IPS DF 19.7 (cell line): ENCODE measurements at places on chromosomes 6 and 20.

- DNase-seq, result no peak
These were observed 53.7 kb upstream of the STX16 start for GRCh38 chr20:58597249-58597891.

- DNase-seq, result no peak
These were observed 24.1 kb downstream of the CD164 start for GRCh38 chr6:109358204-109358603.

- DNase-seq, result no peak
These were observed 92.9 kb upstream of the TOX2 start for GRCh38 chr20:43821795-43822194.

- DNase-seq, result no peak
These were observed 464 bp downstream of the EHMT2 start for GRCh38 chr6:31896856-31897611.

- no peak for DNase-seq
These were observed 63.5 kb upstream of the STMND1 start for GRCh38 chr6:17038316-17038715.

DNA sequence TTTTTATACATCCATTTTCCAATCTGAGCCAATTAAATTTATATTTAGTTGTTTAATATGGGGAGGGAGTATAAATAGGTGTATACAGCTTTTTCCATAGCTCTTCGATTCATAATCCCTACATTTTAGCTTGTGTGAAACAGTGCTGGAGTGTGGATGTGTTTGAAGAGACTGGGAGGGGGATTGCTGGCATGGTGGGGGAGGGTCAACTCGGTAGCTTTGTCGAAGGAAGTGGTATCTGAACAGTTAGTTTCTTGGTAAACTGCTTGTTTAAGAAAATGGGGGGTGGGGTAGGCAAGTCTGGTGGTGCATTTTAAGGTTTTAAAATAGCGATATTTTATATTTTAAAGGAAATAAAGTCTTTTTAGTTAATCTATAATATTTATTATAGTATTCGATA is 1.4 kb upstream of the LIN28B start:
- DNase-seq, result no peak

GRCh38 chr6:13979284-13980171 is 54.8 kb downstream of the RNF182 start:
- DNase-seq, result no peak

- DNase-seq, result no peak
These were observed 748.7 kb downstream of the RFPL4B start for GRCh38 chr6:113095841-113096240.

- DNase-seq, result no peak
These were observed 616.4 kb upstream of the AGPAT4 start for GRCh38 chr6:161890133-161890831.

- no peak for DNase-seq
These were observed 155.5 kb downstream of the HACE1 start for GRCh38 chr6:104704191-104704590.

GRCh38 chr6:162379757-162380409 is 347.7 kb downstream of the PRKN start:
- no peak for DNase-seq

DNA sequence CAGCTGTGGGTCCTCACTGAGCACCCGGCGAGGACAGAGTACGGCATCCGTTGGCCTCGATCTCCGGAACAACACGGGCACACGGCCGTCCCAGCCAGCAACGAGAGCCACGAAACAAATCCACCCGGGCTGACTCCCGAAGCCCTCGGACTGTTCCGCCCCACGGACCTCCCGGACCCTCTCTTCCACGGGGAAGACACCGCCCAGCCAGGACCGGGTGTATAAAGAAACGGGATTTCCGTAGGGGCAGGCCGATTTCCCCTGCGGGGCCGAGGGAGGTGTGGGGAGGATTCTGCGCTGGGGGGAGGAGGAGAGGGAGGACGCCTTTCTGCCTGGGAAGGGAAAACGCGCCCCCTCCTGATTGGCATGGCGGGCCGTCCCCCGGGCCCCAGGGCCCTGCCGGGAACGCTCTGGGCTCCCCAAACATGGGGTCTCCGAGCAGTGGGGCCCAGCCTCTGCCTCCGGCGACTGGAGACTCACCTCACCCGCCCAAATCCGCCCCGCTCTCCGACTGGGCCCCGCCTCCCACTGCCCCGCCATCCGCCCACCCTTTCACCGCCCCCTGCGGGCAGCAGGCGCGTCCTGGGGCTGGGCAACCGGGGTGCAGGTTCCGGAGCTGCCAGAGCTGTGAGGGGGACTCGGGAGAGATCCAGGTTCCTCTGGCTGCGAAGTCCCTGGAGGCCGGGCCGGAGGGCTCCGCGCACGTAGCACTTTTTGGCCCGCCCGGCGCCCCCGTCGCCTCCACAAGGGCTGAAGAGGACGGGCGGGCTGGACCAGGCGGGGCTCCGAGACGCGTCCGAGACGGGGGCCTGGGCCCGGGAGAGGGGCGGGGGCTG is 679 bp upstream of the PPDPF start:
- no peak for DNase-seq

GRCh38 chr6:154496186-154496585 is 14.3 kb downstream of the CNKSR3 start:
- no peak for DNase-seq

DNA sequence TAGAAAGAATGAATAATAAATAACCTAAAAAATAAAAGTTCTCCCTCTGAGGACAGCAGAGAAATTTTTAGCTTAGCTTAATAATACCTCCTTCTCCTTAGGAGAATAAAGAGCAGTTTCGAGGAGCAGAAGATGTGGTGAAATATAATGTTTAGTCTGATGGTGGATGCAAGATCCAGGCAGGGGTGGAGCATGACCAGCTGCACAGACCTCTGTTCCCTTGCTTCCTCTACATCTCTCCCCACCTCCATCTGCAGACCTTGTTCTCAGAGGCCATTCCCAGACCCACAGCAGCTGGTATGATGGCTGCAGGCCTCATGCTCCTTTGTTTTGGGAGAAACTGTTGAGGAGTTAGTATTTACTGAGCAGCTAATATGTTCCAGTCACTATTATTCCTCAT is 1.5 kb downstream of the BTN3A2 start:
- no peak for DNase-seq

DNA sequence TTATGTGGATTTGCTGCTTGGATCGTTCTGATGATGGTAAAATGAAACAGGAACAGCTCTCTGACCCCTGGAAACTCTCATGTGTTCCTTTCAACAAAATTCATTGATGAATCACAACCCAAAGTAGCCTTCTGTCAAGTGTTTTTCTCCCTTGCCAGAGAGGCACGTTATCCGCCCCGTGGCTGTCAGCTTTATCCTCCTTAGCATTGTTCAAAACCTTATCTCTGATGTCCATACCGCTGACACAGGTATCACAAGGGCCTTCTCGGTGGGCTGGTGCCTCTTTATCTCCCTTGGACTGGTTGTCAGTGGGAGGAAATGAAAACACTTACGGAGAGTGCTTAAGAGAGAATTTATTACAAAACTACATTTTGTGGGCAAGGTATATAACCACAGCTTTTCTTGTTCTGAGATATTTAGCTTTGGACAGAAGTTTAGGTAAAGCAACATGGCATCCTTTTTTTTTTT is 84.9 kb downstream of the TIAM2 start:
- DNase-seq, result no peak

- no peak for DNase-seq
These were observed 31.3 kb upstream of the GRM4 start for GRCh38 chr6:34177181-34177591.

DNA sequence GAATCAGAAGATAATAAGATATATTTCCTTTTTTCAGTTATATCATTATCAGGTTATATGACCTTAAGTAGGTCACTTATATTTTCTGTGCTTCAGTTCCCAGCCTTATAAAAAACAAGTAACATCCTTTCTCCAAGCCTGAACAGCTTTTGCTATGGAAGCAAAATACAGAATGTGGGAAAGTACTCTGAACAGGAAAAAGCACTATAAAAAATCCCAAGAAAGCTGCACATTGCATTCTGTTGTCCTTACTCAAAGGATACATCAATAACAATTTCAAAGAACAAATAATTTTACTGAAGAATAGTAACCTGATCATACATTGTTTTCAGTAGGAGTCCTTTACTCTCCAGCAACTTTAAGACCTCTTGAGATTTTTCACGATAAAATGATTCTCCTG is 56.4 kb downstream of the SLC35A1 start:
- no peak for DNase-seq

DNA sequence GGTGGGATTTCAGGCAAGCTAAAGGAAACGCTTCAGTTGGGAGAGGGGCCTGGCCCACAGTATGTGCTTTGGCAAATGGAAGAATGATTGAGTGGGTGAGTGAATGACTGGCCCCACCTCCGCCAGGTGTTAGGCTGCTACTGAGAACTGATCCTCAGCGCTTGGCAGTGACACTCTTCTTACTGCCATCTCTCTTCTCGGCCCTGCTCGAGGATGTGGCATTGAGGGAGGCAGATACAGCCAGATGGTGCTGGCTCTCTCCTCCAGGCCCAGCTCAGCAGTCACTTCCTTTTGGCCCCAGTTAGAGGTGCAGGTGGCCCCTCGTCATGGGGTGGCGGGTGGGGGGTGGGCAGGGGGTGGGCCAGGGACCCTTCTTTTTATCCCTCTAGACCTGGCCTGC is 38.9 kb upstream of the KCNK5 start:
- DNase-seq, result no peak

- no peak for DNase-seq
These were observed 30.4 kb downstream of the SLC2A4RG start for GRCh38 chr20:63769891-63770474.

GRCh38 chr6:105862936-105863607 is 223.1 kb upstream of the PRDM1 start:
- DNase-seq, result no peak

- no peak for DNase-seq
These were observed 700 bp downstream of the GFOD1 start for GRCh38 chr6:13486679-13487121.

DNA sequence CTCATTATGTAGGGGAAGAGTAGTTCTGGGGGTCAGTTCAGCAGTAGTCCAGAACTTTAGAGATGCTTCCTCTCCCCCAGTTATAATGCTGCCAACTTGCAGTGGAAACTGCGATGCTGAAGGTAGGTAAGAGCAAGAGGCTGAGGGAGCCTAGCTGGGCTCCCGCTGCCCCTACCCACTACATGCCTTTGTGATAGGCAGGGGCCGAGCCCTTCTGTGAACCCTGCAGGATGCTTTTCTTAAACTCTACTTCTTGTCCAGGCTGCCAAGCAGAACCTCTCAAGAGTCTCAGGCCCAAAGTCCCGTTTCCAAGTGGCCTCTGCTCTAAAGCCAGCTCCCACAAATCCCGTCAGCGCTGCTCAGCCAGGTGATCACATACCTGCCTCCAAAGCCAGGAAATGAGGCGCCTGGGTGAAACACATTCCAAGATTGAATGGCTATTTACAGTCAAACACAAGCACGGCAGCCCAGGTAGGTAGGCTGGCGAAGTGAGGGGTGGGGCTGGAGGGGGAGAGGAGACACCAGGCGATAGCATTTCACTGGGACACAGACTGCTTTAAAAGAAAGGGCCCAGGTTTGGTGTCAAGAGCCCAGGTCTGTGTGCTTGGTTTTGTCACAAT is 150.7 kb downstream of the CD24 start:
- DNase-seq, result peak; percentile 75

GRCh38 chr6:6881438-6882225 is 226.1 kb upstream of the RREB1 start:
- no peak for DNase-seq

DNA sequence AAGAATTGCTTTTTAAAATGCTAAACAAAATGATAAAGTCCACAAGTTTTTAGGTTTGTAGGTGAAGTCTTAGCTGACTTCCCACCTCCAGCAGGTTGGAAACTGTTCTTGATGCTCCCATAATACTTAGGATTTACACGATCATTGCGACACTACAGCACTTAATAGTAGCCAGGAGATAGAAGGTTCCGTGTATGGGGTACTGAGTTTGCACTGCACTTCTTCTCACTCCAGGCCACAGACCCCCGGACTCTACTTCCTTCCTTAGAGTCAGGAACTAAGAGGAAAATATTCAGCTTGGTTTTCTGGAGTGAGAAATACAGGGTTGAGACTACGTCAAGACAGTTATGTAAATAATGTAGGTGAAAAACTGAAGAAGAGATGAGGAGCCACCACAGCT is 56.1 kb upstream of the SGK1 start:
- DNase-seq, result no peak

- no peak for DNase-seq
These were observed 3.6 kb upstream of the TOX2 start for GRCh38 chr20:43911066-43911465.

DNA sequence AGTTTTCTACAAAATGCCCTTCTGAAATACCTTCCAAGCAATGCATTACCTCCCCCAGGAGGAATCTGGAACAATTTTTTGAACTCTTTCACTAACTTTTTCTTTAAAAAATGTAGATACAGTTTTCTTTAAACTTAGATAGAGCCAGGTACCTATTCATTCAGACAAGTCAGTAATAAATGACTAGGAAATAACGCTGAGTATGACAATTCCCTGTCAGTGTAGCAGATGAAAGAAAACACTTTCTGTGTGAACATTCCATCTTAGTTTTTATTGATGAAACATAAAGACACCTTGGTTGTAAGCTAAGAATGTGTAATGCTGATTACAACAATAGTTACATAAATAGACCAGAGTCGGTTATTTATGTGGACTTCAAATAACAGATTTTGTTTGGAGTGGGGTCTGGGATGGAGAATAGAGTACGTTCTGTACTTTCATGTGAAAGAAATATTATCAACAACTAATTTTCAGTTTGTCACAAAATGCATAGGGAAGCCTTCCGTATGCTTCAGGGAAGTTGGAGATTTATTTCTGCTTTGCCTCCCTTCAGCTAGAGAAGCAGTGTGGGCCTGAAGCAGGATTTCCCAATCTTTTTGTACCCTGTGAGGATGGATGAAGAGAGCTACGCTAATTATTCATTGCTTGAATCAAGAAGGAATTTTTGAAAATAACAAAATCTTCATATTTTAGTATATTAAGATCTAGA is 19.2 kb upstream of the QKI start:
- DNase-seq, result no peak

- no peak for DNase-seq
These were observed 11.5 kb downstream of the NFKBIL1 start for GRCh38 chr6:31558631-31559500.

DNA sequence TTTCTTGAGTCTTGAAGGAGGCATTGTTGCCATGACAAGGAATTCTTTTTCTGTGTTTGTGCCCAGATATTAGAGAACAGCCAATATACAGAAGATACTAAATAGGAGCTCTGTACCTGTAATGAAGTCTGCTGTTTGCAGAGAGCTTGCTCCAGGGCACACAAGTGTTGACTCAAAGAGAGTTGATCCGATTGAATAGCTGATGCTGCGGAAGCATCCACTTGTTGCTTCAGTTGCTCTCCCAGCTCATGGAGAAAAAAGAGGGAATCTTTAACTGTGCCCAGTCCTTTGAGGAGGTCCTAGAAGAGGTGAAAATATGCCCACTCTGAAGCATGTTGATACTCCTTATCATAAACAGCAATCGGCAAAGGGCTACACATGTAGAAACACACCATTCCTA is 411.4 kb downstream of the ESR1 start:
- no peak for DNase-seq

- no peak for DNase-seq
These were observed 1.5 kb upstream of the NEDD9 start for GRCh38 chr6:11233673-11234573.

- DNase-seq, result no peak
These were observed 53.5 kb upstream of the AKAP12 start for GRCh38 chr6:151186306-151186705.

- no peak for DNase-seq
These were observed 77.3 kb downstream of the SLC22A23 start for GRCh38 chr6:3379482-3380060.
